Right hindlimb (tissue), 1 donor: ENCODE measurements at places on chromosomes 5 and 9.

DNA sequence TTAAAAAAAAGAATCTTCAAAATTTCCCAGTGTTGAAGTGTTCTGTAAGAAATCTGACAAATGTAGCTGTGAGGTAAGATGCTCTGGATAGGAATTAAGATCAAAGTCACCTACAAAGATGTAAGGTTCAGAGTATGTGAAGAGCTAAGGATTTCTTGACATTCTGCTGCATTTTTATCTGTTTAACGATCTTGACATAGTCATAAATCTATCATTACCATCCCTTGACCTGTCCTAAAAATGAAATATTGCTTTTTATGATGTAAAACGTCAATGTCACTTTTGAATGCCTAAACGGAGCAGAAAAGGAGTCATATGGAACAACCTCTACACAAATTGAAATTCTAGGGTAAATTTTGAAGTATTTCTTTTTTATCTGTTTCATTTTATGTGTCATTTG lies 939.3 kb downstream of the CDH18 start:
- no peak for DNase-seq

GRCh38 chr5:17625686-17626085 lies 6.2 kb upstream of the TAF11L13 start:
- no peak for DNase-seq

GRCh38 chr5:66223637-66224036 lies 79.5 kb downstream of the SREK1 start:
- DNase-seq, result no peak

DNA sequence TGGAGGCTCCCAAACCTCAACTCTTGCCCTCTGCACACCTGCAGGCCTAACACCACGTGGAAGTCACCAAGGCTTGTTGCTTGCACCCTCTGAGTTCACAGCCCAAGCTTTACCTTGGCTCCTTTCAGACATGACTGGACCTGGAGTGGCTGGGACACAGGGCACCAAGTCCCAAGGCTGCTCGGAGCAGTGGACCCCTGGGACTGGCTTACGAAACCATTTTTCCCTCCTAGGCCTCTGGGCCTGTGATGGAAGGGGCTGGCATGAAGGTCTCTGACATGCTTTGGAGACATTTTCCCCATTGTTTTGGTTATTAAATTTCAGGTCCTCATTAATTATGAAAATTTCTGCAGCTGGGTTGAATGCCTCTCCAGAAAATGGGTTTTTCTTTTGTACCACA lies 994.4 kb upstream of the NUDT12 start:
- no peak for DNase-seq

DNA sequence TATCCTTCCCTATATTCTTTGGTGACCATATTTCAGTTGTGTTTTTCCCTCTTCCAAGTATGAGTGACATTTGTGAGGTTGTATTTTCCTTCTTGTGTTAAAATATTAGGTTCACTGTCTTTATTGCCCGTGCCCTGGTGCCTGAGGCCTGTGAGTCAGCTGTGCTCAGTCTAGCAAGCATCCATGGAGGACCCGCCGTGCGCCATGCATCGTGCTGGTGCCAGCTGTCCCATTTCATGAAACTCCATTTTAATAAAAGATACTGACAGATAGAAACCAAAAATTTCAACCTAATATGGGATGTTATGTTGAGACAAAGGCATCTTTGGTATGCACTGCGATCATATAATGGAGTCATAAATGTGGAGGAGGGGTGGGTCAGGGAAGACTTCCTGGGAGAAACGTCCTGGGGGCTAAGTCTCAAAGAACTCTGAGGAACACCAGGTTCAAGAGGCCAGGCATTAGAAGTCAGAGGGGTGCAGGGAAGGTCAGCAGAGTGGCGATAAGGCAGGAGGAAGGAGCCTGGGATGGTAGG lies 34.0 kb upstream of the FGF1 start:
- DNase-seq, result no peak

GRCh38 chr5:128300181-128300580 lies 216.6 kb downstream of the SLC12A2 start:
- DNase-seq, result no peak

- DNase-seq, result no peak
Measured at GRCh38 chr5:36073595-36074216, 7.0 kb upstream of the UGT3A2 start.

- no peak for DNase-seq
Measured at GRCh38 chr9:110058304-110058953, 149.5 kb downstream of the C9orf152 start.

- no peak for DNase-seq
Measured at GRCh38 chr5:60520451-60521227, 179.3 kb downstream of the DEPDC1B start.

GRCh38 chr9:129290606-129291005 lies 112.5 kb upstream of the IER5L start:
- DNase-seq, result no peak

DNA sequence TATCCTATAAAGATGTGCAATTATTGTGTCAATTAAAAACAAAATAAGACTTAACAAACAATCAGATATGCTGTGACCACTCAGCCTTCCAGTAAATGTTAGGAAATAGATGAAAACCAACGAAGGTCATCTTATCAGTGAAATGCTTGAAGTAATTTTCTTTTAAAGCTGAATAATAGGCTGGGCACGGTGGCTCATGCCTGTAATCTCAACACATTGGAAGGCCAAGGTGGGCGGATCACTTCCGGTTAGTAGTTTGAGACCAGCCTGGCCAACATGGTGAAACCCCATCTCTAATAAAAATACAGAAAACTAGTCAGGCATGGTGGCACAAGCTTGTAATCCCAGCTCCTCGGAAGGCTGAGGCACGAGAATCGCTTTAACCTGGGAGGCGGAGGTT lies 31.2 kb downstream of the NLN start:
- DNase-seq, result no peak

DNA sequence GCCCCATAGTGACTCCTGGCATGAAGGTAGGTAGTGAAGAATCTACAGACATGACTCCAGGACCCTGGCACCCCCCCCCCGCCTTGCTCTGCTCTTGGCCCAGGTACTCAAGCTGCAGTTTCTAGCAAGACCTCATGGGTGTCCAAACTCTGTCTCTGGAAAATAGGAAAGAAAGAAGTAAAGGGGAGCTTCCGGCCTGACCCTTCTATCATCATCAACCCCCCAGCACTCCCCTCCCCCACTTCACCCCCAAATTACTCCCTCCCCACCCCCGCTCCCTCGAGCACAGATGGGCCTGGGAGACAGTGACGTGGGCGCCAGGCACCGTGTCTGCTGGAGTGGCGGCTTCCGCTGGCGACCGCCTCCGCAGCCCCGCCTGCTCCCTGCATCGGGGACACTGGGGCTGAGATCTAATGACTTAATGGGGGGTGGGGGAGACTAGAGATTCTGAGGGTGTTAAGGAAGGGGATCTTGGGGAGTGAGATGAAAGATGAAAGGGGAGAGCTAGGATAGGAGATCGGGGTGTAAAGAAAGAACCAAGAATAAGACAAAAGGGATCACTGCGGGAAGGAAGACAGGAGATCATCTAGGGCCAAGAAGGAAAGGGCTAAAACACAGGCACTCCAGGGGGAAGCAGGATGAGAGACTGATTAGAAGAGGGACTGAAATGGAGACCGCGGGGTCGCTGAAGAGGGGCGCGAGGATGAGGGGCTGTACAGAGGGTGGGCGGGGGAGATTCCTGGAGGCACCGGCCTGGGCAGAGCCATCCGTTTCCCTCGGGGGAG lies 1.1 kb upstream of the DNAJB5 start:
- no peak for DNase-seq

GRCh38 chr5:67093279-67093678 lies 103.3 kb downstream of the CD180 start:
- no peak for DNase-seq

- no peak for DNase-seq
Measured at GRCh38 chr9:2781336-2781735, 62.6 kb downstream of the PUM3 start.

GRCh38 chr5:143695941-143696340 lies 116.0 kb upstream of the HMHB1 start:
- DNase-seq, result no peak
